Type B pancreatic cell (in vitro differentiated cells): ENCODE measurements at places on chromosomes 6 and 20. TPM values are rescaled to one million over a fixed set of nuclear protein-coding genes. Genes with fewer than 3 reads are reported as not detected.

GRCh38 chr6:11921017-11921438 lies 91.1 kb upstream of the HIVEP1 start:
- peaks cover 19% of the 10 kb centered on the region for H3K4me1 ChIP-seq
- H3K27ac ChIP-seq: peak overlapping the region; percentile 46
- H3K4me3 ChIP-seq: no peak overlapping the region

GRCh38 chr6:159979136-159979874 lies 10.4 kb downstream of the IGF2R start:
- peak overlapping the region; percentile 40 for H3K27ac ChIP-seq
- no peaks in the 10 kb centered on the region for H3K27me3 ChIP-seq
- H3K36me3 ChIP-seq: no peaks in the 10 kb centered on the region
- peaks cover 67% of the 10 kb centered on the region for H3K4me1 ChIP-seq

DNA sequence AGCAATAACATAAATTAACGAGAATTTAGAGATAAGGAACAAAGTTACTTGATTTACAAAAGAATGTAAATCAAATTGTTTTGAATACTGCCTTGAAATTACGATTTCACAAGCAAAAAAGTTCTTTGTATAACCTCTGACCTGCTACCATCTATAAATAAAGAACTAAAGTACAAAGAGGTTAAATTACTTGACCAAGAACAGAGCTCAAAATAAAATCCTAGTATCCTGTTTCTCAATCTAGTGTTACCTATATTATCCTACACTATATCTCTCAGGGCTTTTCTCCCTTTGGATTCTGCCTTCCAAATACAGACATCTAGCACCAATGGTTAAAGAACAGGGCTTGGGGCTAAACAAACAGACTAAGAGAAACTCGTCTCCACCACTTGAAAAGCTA lies 43.8 kb downstream of the PLN start:
- H3K27me3 ChIP-seq: no peaks in the 10 kb centered on the region
- no peak overlapping the region for H3K27ac ChIP-seq
- peaks cover 19% of the 10 kb centered on the region for H3K4me1 ChIP-seq
- H3K4me3 ChIP-seq: no peak overlapping the region
- peaks cover 3% of the 10 kb centered on the region for H3K36me3 ChIP-seq

GRCh38 chr20:50548396-50548795 lies 38.2 kb downstream of the PTPN1 start:
- H3K36me3 ChIP-seq: peaks cover 5% of the 10 kb centered on the region
- peaks cover 18% of the 10 kb centered on the region for H3K4me1 ChIP-seq
- H3K27me3 ChIP-seq: no peaks in the 10 kb centered on the region

GRCh38 chr6:99111590-99111989 lies 163.8 kb upstream of the FBXL4 start:
- H3K4me3 ChIP-seq: no peak overlapping the region
- H3K4me1 ChIP-seq: no peaks in the 10 kb centered on the region
- H3K27ac ChIP-seq: no peak overlapping the region

DNA sequence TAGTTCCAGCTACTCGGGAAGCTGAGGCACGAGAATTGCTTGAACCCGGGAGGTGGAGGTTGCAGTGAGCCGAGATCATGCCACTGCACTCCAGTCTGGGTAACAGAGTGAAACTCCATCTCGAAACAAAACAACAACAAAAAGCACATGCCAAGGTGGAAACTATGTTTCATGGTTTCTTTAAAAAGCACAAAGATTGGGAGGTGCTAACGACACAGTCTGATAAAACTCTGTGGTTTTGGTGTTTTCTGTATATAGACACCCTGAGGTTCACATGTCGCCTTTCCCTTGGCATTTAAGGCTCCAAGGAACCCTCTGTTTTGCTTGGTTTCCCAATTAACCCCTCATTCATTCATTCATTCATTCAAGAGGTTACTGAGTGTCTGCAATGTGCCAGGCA lies 253.4 kb upstream of the SULF2 start:
- H3K4me3 ChIP-seq: no peak overlapping the region
- no peak for DNase-seq
- no peak overlapping the region for H3K27ac ChIP-seq
- H3K36me3 ChIP-seq: no peaks in the 10 kb centered on the region
- peaks cover 8% of the 10 kb centered on the region for H3K27me3 ChIP-seq
- H3K4me1 ChIP-seq: peaks cover 21% of the 10 kb centered on the region

DNA sequence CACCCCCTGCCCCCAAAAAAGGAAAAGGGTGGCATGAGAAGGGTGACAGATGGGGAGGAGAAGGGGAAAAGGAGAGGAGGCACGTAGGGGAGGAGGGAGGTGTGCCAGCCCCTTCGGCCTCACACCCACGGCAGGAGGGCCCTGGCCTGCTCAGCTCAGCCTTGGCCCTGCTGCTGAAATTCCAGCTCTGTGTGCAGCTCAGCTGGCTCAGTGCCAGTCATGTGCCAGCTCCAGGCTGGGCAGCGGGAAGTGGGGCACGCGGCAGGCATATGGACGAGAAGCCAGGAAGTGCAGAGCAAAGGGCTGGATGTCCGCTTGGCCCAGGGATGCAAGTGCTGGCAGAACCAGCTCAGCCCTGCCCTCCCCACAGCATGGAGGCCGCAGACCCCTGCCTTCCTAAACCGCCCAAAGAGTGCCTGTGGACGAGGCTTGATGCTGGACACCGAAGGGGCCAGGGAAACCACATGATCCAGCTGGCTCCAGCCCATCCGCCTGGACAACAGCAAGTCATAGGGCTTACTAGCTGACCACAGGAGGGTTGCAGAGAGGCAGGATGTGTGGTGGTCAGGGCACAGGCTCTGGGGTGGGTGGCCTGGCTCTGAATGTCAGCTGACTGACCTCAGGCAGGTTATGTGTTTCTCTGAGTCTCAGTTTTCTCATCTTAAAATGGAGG lies 60.2 kb downstream of the NOL4L start:
- DNase-seq: no peak
- H3K4me1 ChIP-seq: peaks cover 52% of the 10 kb centered on the region
- H3K27me3 ChIP-seq: peaks cover 31% of the 10 kb centered on the region
- H3K4me3 ChIP-seq: no peak overlapping the region

GRCh38 chr6:78502386-78502887 lies 364.9 kb upstream of the IRAK1BP1 start:
- no peak for DNase-seq
- H3K27ac ChIP-seq: no peak overlapping the region
- H3K4me1 ChIP-seq: no peaks in the 10 kb centered on the region
- H3K36me3 ChIP-seq: no peaks in the 10 kb centered on the region

DNA sequence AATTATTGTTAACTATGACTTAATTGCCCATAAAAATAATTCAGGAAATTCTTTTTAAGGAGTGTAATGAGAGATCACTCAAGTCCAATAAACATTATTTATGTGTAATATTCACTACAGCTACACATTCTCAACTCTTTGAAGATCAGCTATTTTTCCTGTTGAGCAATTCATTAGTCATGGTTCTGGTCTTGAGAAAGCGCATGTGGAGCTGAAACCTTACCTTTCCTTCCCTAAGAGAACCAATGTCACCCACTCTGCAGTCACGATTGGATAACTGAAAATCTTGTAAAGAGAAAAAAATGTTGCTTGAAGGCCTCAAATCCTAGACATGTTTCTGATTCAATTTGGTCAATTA lies 736.9 kb upstream of the MARCKS start:
- no peak overlapping the region for H3K4me3 ChIP-seq
- no peak overlapping the region for H3K27ac ChIP-seq
- H3K27me3 ChIP-seq: no peaks in the 10 kb centered on the region
- H3K4me1 ChIP-seq: peaks cover 22% of the 10 kb centered on the region
- no peak for DNase-seq

DNA sequence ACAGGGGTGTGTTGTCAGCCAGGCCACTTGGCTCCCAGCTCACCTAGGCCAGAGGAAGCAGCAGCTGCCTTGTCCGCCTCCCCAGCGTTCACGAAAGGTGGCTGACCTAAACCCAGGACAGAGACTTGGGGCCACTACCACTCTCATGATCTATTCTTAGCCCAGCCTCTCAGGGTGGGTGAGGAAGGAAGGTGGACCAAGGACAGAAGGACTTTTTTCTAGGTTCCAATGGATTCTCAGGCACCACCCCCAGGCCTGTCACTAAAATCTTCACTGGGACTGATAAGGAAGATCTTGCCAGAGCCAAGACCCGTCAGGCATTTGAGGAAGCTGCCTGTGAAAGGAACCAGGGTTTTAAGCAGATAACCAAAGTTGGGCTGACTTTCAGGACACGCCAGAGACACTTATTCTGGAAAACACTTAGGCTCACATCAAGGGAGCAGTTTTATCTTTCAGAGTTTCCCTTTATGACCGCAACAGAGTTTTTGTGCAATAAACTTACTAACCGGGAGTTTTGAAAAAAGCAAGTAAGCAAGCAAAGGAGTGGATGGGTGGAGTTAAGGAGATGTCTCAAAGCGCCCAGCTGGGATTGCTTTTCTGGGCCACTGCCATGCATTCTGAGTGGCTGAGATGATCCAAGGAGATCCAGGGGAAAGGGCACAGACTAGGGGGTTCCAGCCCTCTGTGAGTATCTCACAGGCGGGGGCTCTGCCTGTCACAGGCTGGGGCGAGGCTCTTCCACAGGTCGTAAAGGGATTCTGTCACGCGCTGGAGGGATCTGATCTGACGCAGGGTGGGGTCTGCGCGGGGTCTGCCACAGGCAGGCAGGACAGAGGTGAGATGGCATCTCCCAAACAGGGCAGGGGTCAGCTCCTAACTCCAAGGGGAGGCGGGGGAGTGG lies 989 bp downstream of the FITM2 start:
- H3K4me3 ChIP-seq: peak overlapping the region; percentile 94
- H3K4me1 ChIP-seq: peaks cover 9% of the 10 kb centered on the region
- H3K36me3 ChIP-seq: no peaks in the 10 kb centered on the region
- H3K27ac ChIP-seq: peak overlapping the region; percentile 86
- DNase-seq: no peak

GRCh38 chr20:40476461-40476860 lies 212.6 kb downstream of the MAFB start:
- H3K4me3 ChIP-seq: no peak overlapping the region
- H3K27ac ChIP-seq: no peak overlapping the region
- DNase-seq: no peak
- no peaks in the 10 kb centered on the region for H3K36me3 ChIP-seq

DNA sequence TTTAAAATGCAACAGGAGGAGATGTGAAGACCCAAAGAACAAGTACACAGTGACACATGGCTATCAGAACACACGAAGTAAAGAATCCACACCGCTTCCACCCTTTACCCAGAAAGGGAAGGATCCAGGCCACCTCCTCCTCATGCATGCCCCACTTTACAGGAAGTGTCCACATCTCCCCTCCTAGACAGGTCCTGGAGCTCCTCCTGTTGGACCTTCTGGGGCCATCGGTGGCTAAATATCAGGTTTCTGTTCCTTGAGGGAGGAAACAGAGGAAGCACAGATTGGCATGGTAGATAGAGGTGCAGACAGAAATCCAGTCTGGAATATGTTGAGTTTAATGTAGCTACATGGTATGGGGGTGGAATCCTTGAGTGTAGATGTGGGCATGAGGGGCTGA lies 10.9 kb downstream of the NINL start:
- no peak overlapping the region for H3K4me3 ChIP-seq
- DNase-seq: no peak
- H3K36me3 ChIP-seq: peaks cover 25% of the 10 kb centered on the region

DNA sequence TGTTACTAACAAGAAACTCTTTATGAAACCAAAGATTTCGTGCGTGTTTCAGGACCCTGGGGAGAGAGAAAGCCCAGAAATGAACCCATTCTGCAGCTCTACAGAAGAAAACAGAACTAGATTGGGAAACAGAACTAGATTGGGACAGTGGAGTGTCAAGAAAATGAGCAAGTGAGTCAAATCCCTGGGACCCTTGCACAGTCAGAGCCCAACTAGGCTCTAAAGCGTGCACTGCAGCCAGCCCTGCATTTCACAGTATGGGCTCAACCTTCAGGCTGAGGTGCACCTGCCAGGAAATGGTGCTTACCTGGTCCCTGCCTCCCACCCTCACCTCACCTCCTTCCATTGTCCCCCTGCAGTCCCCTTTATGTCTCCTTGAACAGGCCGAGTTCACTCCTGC lies 39.7 kb downstream of the BFSP1 start:
- no peaks in the 10 kb centered on the region for H3K4me1 ChIP-seq
- peaks cover 10% of the 10 kb centered on the region for H3K27me3 ChIP-seq
- H3K4me3 ChIP-seq: no peak overlapping the region
- no peak for DNase-seq
- no peak overlapping the region for H3K27ac ChIP-seq
- H3K36me3 ChIP-seq: no peaks in the 10 kb centered on the region

DNA sequence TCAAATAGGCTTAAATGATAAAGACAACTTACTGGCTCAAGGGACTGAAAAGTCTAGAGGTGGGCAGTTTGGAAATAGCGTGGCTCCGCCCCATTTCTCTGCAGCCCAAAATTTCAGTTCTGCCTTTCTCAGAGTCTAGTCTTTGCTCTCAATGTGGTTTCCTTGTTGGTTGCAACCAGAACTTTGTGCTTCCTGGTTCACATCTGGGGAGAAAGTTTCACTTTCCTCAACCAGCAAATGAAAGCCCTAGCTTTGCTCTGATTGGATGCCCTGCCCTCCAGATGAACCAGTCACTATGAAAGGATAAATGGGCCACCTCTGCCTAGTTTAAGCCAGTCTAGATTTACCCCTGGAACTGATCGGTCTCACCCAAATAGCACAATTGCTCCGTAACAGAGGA lies 14.9 kb downstream of the SYCP2L start:
- H3K27me3 ChIP-seq: no peaks in the 10 kb centered on the region
- no peak for DNase-seq
- H3K27ac ChIP-seq: no peak overlapping the region
- no peaks in the 10 kb centered on the region for H3K4me1 ChIP-seq
- H3K4me3 ChIP-seq: no peak overlapping the region

GRCh38 chr6:163232015-163232523 lies 182.4 kb upstream of the QKI start:
- no peak overlapping the region for H3K27ac ChIP-seq
- peaks cover 5% of the 10 kb centered on the region for H3K4me1 ChIP-seq
- DNase-seq: no peak

- H3K27ac ChIP-seq: no peak overlapping the region
- no peaks in the 10 kb centered on the region for H3K36me3 ChIP-seq
- peaks cover 12% of the 10 kb centered on the region for H3K27me3 ChIP-seq
Measured at GRCh38 chr6:903761-904160, 210.8 kb upstream of the EXOC2 start.

Gene GJA1
- total RNA-seq: 90.7 and 190 TPM in 2 replicates

Gene FAM135A
- total RNA-seq: 26.5 and 33.4 TPM in 2 replicates

Gene TUBB1
- 0.46 and 0.52 TPM in 2 replicates for total RNA-seq

Gene C20orf141
- not detected in 2 replicates for total RNA-seq

Gene CARMIL1
- 11.8 and 17.2 TPM in 2 replicates for total RNA-seq

Gene SLPI
- 35.7 and 73.6 TPM in 2 replicates for total RNA-seq

Gene CTAGE9
- total RNA-seq: not detected in 2 replicates

Gene SNPH
- total RNA-seq: 2.7 and 3.6 TPM in 2 replicates

Gene PGBD1
- 3.6 and 7.9 TPM in 2 replicates for total RNA-seq

Gene SRMS
- total RNA-seq: not detected in 2 replicates
